ENCODE measurements at places on chromosomes 4 and X. TPM values are rescaled to one million over a fixed set of nuclear protein-coding genes. Genes with fewer than 3 reads are reported as not detected.

- DNase-seq = no peak
Measured at GRCh38 chr4:94014484-94015136, 186.1 kb downstream of the ATOH1 start.

TIMM17B gene
- 79.8 TPM for total RNA-seq

- DNase-seq = no peak
Measured at GRCh38 chr4:159169404-159170302, 66.8 kb downstream of the RAPGEF2 start.

DNA sequence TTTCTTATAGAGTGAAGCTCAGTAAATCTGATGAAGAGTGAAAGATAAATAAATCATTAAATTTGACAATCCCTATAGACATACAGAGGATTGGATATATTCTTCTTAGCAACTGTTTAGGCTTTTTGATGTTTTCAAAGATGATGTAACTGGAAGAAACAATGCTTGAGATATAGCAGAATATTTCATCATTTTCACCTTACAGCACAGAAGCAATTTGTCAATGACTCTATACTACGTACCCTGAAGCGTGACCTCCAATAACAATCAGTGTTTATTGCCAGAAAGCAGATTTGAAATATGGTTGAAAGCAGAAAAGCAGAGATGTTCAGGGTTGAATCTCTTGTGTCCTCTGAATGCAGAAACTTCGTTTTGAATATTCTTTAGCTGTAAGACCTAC is 228.4 kb downstream of the DTHD1 start:
- no peak for DNase-seq

VCX3A gene
- 0.38 TPM for total RNA-seq

- DNase-seq = no peak
Measured at GRCh38 chr4:7179158-7179557, 13.2 kb upstream of the SORCS2 start.

ETDB gene
- total RNA-seq = not detected

GRCh38 chr4:150007512-150007911 is 70.7 kb upstream of the DCLK2 start:
- DNase-seq = no peak

AFAP1 gene
- total RNA-seq = 12.3 TPM

DNA sequence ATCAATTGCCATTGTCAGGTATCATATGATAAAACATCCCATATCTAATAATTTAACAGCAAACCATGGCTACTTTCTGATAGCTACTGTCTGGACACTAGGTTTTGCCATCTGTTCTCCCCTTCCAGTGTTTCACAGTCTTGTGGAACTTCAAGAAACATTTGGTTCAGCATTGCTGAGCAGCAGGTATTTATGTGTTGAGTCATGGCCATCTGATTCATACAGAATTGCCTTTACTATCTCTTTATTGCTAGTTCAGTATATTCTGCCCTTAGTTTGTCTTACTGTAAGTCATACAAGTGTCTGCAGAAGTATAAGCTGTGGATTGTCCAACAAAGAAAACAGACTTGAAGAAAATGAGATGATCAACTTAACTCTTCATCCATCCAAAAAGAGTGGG is 7.0 kb downstream of the NPY5R start:
- no peak for DNase-seq

GRCh38 chr4:47831026-47831679 is 6.7 kb downstream of the CORIN start:
- no peak for DNase-seq

Measured in endodermal cell (in vitro differentiated cells).